ENCODE measurements at places on chromosomes 3 and 15.

DNA sequence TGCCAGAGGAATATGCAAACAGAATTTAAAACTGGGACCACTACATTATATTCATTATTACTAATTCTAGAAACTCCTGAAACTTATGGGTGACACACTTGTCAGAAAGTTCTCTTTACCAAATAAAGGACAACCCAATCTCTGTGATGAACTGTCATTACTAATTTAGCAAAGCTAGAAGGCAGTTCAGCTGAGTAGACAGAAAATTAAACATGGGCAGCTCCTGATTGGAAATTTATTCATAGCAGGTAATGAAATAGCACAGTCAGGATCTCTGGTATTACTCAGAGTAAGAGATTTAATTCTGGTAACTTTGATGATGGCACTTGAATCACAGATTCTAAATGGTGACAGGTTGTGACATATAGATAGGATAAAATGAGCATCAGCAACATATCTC, 123.0 kb downstream of the GBE1 start:
- no peak for DNase-seq

- DNase-seq, result no peak
Measured at GRCh38 chr15:95304151-95304946, 1026.2 kb upstream of the NR2F2 start.

DNA sequence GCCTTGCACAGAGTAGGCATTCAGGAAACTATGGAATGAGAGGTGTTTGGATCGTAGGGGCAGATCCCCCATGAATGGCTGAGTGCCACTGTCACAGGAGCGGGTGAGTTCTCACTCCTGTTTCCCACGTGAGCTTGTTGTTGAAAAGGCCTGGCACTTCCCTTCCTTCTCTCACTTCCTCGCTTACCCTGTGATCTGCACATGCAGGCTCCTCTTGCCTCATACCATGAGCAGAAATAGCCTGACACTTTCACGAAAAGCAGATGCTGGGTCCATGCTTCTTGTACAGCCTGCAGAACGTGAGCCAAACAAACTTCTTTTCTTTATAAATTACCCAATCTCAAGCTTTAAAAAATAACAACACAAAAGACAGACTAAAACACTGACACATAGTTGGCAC, 55.4 kb downstream of the AGBL1 start:
- no peak for DNase-seq

DNA sequence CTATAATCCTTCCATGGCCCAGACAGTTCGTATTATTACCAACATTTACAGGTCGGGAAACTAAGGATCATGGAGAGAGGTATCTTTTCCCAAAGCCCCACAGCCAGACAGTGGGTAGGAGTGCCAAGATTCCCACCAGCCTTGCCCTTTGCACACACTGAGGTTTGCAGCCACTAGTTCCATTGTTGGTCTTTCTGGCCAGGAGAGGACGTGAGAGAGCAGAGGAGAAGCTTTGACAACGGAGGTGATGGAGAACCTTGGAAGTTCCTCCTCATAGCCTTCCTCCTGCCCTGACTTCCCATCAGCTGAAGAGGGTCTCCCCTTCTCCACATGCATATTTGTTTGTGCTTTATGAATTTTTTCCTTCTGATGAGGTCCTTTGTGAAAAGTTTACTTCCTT, 50.5 kb upstream of the PLCL2 start:
- no peak for DNase-seq

DNA sequence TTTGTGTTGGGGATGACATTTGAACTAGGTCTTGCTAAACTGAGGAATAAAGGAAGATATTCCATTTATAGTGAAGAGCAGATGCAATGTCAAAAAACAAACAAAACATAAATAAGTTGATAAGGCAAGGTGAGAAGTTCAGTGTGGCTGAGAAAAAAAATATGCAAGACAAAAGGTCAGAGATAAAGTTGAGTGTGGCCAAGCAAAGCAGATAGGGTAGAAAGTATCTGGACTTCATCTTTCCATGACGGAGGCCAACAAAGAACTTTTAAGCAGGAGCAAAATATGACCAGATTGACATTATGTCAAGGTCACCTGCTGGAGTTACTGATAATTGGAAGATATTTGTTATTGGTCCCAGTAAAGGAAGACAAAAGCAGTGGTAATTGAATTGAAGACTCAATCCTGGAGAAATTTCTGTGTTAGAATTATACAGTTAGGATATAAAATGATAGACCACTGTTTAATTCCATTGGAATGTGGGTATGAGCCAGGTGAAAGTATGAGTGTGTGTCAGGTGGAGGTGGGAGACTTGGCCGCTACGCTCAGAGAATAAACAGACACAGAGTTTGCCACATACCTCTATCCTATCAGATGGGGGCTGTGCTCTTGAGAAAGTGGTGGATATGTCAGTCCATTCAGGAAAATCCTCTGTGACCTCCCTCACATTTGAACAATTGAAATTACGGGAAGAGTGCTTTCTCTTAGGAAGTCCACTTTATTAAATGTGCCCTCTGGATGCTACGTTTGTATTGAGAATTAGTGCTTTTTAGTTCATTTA, 28.1 kb downstream of the ADIPOQ start:
- no peak for DNase-seq

DNA sequence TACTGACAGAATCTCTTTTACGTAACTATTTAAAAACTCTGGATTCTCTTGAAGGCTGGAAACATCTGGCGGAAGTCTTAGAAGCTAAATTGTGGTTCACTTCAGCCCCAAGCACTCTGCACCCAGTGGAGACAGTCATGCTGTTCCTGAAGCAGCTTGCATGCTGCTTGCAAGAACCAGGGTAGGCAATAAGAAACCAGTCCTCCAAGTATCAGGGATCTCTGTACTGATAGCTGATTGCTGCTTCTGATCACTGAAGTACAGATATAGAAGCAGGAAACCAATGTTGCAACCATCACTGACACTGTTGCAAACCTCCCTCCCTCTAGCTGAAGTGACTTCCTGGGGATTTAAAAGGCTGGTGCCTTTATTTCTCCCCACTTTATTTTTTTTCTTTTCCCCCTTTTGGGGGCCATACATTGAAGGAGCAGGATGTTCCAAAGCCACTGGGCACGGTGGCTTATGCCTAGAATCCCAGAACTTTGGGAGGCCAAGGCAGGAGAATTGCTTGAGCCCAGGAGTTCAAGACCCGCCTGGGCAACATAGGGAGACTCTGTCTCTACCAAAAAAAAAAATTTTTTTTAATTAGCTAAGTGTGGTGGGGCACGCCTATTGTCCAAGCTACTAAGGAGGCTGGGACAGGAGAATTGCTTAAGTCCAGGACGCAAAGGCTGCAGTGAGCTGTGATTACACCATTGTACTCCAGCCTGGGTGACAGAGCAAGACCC, 15.3 kb downstream of the SPCS1 start:
- DNase-seq, result peak; percentile 31

DNA sequence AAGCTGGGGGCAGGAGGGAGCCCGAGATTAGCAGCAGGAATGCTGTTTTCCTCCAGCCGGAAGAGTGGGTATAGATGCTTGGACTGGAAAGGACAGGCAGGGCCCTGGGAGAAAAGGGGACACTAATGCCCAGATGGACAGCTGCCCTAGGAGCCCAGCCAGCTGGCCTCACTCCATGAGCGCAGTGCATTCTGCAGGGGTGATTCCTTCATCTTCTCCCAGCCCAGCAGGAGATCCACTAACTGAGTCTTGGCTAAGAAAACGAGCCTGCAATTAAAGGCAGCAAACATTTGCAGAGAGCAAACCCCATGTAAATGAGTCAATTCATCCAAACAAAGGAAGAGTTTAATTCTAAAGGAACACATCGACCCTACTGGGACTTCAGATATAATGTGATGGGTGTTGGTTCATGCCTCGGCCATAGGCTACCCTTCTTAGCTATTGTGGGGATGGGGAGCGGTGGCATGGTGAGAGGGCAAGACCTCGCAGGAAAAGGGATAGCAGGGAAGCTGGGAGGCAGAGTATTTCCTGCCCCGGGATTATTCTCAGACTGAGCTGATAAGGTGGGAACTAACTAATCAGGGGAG, 13.3 kb upstream of the MINAR1 start:
- DNase-seq, result peak; percentile 7

DNA sequence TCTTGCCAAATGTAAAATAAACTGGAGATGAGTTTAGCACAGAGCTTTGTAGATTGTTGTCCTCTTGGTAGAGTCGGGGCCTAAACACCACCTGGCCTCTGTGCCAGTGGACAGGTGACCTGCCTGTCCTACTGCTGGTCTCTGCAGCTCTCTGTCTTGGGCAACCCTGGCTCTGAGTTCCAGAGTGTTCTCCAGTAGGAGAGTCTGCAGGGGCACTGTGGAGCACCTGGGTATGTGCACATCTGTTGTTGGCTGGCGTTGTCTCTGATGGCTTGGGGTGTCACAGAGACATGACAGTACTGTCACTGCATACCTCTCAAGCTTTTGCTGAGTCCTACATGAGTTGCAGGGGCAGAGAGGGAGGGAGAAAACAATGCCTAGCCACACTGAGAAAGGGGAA, 112.6 kb downstream of the IGF1R start:
- no peak for DNase-seq
